T-cell (primary cell): ENCODE measurements at places on chromosomes 6 and 20.
A peak's percentile ranks its signal among the peaks of the same experiment; 100 is the strongest.

DNA sequence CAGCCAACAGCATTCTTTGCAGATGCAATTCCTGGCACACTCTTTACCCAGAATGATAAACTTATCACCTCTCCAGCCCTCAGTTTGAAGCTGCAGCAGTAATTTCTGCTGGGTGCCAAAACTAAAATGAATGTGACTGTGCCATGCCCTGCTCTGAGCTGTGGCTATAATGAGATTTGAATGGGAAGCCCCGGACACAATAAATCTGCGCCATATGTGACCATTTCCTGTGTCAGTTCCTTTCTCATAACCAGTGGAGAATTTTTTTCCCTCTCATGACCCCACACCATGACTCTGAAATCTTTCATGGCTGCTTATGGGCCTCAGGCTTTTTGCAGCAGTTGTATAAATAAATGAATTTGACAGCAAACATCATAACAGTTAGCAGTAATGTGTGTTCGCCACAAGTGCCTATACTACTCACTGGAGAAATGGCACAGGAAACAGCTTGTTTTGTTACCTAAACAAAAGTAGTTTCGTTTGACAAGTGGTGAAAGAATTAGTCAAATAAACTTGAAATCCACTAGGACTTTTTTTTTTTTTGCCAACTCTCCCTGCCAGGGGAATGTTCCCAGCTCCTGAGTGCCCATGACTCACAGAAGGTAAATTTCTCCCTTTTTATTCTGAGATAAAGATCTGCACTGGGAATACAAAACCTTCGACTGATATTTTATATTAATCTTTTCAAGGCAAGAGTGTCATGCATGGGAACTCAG is 408.4 kb downstream of the PKHD1 start:
- no peaks in the 10 kb centered on the region for H3K27me3 ChIP-seq
- no peak for DNase-seq
- H3K36me3 ChIP-seq: no peaks in the 10 kb centered on the region
- no peak overlapping the region for H3K4me3 ChIP-seq
- no peaks in the 10 kb centered on the region for H3K4me1 ChIP-seq

DNA sequence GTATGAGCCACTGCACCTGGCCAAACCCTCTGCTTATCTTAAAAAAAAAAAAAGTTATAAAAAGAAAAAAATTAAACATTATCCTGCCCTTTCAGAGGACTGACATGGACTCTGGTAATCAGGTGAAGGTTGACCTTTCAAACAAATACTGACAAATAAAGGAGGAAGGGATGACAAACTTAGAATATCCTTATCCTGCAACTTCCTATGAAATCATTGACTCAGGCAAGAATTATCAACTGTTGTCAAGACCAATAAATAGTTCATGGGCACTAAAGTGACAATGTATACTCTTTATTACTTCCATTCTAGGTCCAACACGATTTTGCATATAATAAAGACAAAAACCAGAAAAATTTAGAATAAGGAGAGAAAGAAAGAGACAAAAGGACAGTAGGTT is 117.9 kb downstream of the KIF16B start:
- no peak overlapping the region for H3K4me3 ChIP-seq
- DNase-seq: no peak
- no peak overlapping the region for H3K27ac ChIP-seq
- peaks cover 3% of the 10 kb centered on the region for H3K36me3 ChIP-seq

DNA sequence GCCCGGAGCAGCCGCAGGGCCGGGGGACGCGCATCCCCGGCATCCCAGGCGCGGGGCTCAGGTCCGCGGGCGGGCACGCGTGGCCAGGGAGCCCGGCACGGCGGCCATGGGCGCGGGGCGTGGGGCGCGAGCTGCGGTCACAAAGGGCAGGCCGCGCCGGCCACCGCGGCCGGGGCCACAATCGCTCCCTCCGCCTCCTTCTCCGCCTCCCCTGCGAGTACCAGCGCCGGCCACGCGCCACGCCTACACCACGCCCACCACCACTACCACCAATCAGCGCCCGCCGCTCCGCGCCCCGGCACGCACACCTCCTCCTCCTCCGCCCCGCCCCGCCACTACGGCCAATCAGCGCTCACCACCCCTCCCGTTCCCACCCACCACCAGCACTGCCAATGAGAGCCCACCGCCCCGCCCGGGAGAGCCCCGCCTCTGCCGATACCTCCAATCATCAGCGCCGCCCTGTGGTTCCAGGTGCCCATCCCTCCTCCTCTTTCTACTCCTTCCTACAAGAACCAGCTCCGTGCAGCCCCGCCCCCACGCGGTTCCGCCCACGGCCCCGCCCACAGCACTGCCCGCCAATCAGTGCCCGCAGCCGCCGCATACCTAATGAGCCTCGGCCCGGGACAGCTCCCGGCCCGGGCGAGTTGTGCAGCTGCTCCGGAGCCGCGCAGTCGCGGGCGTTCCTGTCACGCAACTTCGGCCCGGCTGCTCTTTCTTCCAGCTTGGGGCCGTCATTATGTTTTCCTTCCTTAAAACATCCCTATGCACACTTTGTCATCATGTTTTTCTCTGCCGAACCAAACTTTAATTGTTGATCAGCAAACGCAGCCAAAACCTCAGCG is at the start of gene RPS6KA2:
TSS of gene RPS6KA2 (minus strand) at position 219 of the 842 bp plus-strand sequence. CDS start 232 bp downstream, outside the sequence.
- H3K27ac ChIP-seq: peak within 1 kb of the TSS; percentile 38
- H3K4me1 ChIP-seq: peaks cover 4% of the 10 kb centered on the region
- H3K36me3 ChIP-seq: no peaks in the 10 kb centered on the region
- H3K27me3 ChIP-seq: peaks cover 40% of the 10 kb centered on the region
- peak within 1 kb of the TSS; percentile 88 for H3K4me3 ChIP-seq
- DNase-seq: peak; percentile 100

GRCh38 chr6:139287868-139288267 is 3.9 kb downstream of the TXLNB start:
- no peak overlapping the region for H3K4me3 ChIP-seq
- H3K27me3 ChIP-seq: no peaks in the 10 kb centered on the region
- peaks cover 29% of the 10 kb centered on the region for H3K4me1 ChIP-seq
- H3K27ac ChIP-seq: no peak overlapping the region

DNA sequence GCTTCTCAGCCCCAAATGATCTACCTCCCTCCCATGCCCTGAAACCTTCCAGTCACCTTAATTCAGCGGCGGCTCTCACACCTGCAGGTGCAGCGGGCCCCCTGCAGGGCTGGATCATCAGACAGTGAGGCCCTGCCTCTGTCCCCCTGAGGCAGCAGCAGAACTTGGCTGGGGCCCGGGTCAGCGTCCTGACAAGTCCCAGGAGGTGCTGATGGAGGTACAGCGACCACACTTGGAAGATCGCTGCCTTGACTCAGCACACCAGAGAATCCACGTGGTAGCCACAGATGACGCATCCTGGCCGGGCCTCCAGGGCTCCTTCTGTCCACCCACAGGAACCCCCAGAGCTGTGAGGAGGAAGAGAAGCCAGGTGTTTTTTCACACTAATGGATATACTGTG is 116.4 kb upstream of the THBS2 start:
- DNase-seq: no peak
- H3K27me3 ChIP-seq: peaks cover 4% of the 10 kb centered on the region
- no peak overlapping the region for H3K27ac ChIP-seq
- no peak overlapping the region for H3K4me3 ChIP-seq

- H3K4me3 ChIP-seq: no peak overlapping the region
- peaks cover under 1% of the 10 kb centered on the region for H3K4me1 ChIP-seq
- peaks cover 27% of the 10 kb centered on the region for H3K27me3 ChIP-seq
- no peak for DNase-seq
These were observed 21.2 kb upstream of the CDKN1A start for GRCh38 chr6:36657271-36657670.

DNA sequence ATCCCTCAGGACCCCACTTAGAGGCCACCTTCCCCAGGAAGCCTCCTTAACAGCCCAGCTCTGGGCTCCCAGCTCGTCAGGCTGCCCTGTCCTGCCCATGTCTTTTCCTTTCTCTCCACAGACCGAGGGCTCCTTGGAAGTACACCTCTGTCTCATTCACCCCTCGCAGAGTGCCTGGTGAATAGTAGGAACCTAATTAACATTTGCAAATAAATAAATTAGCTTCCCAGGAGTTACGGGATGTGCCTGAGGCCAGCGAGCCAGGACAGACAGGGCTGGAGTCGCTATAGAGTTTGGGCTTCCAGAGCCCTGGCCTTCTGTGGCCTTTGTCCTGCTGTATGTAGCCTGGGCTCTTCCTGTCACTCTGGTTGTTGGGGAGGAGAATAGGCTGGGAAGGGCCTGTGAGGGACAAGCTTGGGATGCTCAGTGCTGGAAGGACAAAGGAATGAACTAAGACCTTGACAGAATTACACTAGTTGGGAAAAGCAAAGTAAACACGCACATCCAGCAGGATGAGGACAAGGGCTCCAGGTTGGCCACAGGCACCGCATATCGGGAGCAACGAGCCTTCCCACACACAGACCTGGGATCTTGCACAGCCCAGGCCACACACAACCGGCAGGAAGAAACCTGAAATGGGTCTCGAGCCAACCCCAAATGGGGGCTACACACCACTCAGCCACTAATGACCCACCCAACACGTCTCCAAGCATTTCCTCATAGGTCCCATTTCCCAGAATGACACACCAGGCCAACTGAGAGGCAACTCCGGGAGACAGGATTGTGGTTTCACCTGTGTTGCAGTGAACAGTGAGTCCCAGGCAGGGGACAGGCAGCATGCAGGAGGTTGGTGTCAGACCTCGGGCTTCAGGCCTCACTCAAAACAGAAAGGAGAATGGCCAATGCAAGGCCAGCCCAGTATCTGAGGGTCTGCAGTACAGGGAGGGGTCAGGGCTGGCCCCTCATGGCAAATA is 9.7 kb downstream of the MAP1LC3A start:
- peaks cover 33% of the 10 kb centered on the region for H3K36me3 ChIP-seq
- DNase-seq: no peak
- H3K27me3 ChIP-seq: no peaks in the 10 kb centered on the region
- H3K27ac ChIP-seq: no peak overlapping the region
- no peaks in the 10 kb centered on the region for H3K4me1 ChIP-seq

DNA sequence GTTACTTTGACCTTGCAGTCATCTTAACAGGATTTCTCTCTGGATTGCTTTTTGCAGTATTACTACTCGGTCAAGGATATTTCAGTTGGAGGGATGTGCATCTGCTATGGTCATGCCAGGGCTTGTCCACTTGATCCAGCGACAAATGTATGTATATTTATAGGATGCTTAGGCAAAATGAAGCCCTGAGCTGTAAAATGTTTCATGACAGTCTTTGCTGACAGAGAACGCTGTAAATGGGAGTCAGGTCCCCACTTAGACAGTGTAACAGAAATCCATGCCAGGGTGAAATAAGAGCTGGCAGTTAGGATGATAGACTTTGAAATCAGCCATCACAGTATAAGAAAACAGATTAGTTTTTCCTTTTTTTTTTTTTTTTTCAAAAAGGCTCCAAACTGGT is 264.0 kb downstream of the LAMA2 start:
- no peak overlapping the region for H3K4me3 ChIP-seq
- no peak for DNase-seq
- no peaks in the 10 kb centered on the region for H3K4me1 ChIP-seq

DNA sequence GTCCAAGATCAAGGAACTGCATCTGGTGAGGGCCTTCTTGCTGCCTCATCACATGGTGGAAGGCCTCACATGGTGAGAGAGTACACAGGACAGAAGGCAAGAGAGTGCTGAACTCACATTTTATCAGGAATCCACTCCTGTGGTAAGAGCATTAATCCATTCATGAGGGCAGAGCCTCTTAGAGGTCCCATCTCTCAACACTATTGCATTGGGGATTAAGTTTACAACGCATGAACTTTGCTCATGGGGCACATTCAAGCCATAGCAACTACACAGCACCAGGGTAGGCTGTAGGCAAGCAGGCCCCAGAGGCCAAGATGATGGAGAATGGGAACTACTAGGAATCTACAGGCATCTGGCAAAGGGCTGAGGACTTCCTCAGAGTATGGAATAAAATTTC is 10.0 kb upstream of the TGIF2 start:
- H3K27me3 ChIP-seq: no peaks in the 10 kb centered on the region
- no peaks in the 10 kb centered on the region for H3K36me3 ChIP-seq
- H3K27ac ChIP-seq: no peak overlapping the region
- no peak overlapping the region for H3K4me3 ChIP-seq

DNA sequence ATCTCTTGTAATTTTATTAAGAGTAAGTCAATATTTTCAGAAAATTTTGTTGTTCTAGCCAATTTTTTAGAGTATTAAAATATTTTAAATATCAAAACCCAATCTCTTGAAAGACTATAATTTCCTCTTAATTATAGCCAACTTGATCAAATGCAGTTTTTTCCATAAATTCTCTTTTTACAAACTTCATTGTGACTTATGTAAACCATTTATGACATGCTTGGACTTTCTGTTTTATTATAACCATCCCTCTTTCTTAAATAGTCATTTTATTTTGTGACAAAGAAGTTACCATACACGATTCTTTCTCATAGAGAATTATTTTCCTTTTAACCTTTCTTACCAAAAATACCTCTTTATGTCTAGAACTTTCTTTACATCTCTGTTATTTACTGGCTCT is 1075.5 kb downstream of the KHDRBS2 start:
- no peak overlapping the region for H3K27ac ChIP-seq
- H3K36me3 ChIP-seq: no peaks in the 10 kb centered on the region
- H3K4me1 ChIP-seq: no peaks in the 10 kb centered on the region
- H3K27me3 ChIP-seq: no peaks in the 10 kb centered on the region
- no peak for DNase-seq

GRCh38 chr6:118875672-118876071 is 18.3 kb upstream of the ASF1A start:
- H3K27ac ChIP-seq: no peak overlapping the region
- H3K27me3 ChIP-seq: no peaks in the 10 kb centered on the region
- H3K36me3 ChIP-seq: no peaks in the 10 kb centered on the region

GRCh38 chr20:32871627-32872160 is 13.0 kb downstream of the EFCAB8 start:
- H3K36me3 ChIP-seq: peaks cover 6% of the 10 kb centered on the region
- H3K27ac ChIP-seq: no peak overlapping the region
- DNase-seq: no peak
- H3K27me3 ChIP-seq: no peaks in the 10 kb centered on the region
- no peak overlapping the region for H3K4me3 ChIP-seq

GRCh38 chr6:169244684-169245383 is 8.8 kb downstream of the THBS2 start:
- H3K4me1 ChIP-seq: no peaks in the 10 kb centered on the region
- H3K27ac ChIP-seq: no peak overlapping the region
- H3K27me3 ChIP-seq: peaks cover 29% of the 10 kb centered on the region
- DNase-seq: no peak
- H3K4me3 ChIP-seq: no peak overlapping the region
- no peaks in the 10 kb centered on the region for H3K36me3 ChIP-seq

DNA sequence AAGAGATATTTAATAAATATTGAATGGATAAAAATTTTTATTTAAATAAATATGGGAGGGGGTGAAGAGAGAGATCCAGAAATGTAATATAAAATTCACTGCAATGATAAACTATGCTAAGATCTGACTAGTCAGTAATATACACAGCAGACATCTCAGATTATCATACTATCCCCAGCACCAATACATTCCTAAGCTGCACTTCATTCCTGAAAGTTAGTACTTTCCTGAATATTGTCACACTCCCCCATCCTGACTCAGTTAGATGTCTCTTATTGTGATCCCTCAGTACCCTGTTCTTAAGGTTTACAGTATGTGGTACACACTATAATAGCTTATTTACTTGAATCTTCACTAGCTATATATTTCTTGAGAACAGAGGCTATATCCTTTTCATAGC is 88.3 kb upstream of the KCNQ5 start:
- no peak for DNase-seq
- H3K27ac ChIP-seq: no peak overlapping the region
- no peaks in the 10 kb centered on the region for H3K27me3 ChIP-seq
- no peaks in the 10 kb centered on the region for H3K36me3 ChIP-seq

- no peak overlapping the region for H3K4me3 ChIP-seq
- no peaks in the 10 kb centered on the region for H3K36me3 ChIP-seq
- H3K4me1 ChIP-seq: no peaks in the 10 kb centered on the region
These were observed 1167.7 kb upstream of the ADGRB3 start for GRCh38 chr6:67467341-67467740.

- no peak overlapping the region for H3K27ac ChIP-seq
- no peak overlapping the region for H3K4me3 ChIP-seq
- no peak for DNase-seq
- H3K4me1 ChIP-seq: no peaks in the 10 kb centered on the region
- H3K27me3 ChIP-seq: no peaks in the 10 kb centered on the region
- no peaks in the 10 kb centered on the region for H3K36me3 ChIP-seq
These were observed 255.4 kb downstream of the TSHZ2 start for GRCh38 chr20:53227523-53227922.
